ENCODE measurements at places on chromosomes 13 and 19.

DNA sequence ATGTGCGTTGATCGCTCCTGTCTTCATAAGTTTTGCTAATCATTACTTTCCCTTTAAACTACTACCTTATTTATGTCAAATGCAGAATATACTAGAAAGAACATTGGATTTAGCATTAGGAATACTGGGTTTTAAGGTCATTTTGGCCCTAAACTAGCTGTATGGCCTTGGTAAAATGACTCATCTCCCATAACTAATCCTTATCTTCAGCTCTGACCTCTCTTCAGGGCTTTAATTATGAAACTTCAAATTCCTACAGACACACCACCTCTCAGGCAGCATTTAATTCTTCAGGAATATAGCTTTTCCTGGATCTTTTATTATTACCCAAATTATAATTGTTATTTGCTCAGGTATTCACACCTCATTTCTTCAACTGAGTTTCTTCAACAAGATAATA lies 121.2 kb downstream of the STARD13 start:
- peak; percentile 38 for DNase-seq

GRCh38 chr13:80312967-80313366 lies 28.0 kb downstream of the SPRY2 start:
- DNase-seq: no peak

DNA sequence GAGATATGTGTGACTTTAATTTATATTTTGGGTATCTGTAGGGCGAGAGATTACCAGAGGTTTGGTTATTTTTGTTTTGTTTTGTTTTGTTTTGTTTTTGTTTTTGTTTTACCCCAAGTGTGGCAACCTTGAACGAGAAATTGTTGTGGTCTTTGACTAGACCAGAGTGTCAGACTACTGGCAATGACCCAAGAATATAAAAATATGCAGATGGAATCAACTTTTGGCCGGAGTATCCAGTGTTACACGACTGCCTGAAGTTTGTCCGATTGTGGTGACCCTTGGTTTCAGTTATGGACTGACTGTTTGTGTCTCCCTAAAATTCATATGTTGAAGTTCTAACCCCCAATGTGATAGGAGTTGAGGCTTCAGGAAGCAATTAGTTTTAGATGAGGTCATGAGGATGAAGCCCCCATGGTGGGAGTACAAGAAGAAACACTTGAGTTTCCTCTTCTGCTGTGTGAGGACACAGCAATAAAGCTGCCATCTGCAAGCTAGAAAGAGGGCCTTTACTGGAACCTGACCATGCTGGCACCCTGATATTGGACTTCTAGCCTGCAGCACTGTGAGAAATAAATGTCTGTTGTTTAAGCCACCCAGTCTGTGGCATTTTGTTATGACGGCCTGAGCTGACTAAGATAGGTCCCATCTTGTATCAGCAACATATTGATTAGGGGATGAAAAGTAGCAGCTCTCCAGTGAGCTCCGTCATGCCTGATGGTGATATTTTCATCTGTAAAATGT lies 261.7 kb downstream of the MTUS2 start:
- DNase-seq: no peak

DNA sequence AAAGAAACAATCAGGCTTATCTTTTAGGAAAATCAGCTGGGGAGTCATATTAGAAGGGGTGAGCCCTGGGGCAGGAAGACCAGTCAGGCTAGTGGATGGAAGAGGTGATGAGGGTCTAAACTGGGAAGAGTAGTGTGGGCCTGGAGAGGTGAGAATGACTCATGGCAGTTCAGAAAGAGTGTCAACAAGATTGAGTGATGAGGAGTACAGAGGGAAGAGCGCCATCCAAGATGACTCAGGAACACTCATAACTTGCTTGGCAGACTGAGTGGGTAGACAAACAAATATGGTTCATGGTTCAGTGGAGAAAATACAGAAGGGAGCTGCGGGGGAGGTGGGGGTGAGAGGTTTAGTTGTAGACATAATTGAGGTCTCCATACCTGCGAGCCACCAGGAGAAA lies 17.3 kb upstream of the CLDN10 start:
- peak; percentile 50 for DNase-seq

DNA sequence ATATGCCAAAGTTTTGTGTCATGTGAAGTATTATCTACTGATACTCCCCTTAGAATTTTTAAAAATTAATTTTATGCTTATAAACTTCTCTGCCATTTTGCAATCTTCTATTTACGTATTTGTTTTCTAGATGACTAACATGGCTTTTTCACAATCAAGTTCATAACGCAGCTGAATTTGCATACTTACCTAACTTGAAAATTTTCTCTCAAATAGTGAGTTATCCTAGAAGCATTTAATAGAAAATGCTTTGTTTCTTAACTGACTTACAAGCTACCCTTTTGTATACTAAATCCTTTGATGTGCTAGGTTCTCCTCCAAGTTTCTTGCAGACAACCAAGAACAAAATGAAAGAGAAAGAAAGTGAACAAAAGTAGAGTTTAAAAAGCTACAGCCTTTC lies 683.5 kb downstream of the LIG4 start:
- no peak for DNase-seq

GRCh38 chr19:55270172-55270942 lies 9.6 kb downstream of the HSPBP1 start:
- no peak for DNase-seq

DNA sequence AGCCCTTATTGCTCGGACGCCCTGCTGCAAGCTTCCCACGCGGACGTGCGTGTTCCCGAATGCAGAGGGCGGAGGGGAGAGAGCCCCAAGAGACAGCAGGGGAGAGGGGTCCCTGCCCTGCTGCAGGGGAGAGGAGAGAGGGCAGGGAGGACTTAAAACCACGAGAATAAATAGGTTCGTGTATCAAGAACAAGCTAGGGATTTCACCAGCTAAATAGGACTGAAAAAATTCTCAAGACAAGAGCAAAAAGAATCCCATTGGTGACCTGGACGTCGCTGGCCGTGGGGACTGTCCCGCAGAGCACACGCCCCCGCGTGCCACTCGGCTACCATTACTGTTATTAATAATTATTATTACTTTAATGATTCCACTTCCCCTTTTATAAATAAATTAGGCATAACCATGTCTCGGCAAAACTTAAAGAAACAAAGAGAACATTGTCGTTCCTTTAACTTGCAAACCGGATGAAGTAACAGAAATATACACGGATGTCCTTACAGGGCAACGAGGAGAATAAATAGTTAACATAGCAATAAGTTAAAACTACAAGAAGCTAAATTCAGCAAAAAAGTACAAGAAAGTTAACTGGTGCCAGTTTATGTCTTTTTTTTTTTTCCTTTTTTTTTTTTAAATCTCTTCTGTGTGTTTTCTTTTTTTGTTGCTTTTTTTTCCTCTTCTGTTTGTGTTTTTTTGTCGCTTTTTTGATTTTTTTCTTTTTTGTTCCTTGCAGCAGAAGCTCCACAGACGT lies 16.6 kb downstream of the PRKCSH start:
- no peak for DNase-seq

DNA sequence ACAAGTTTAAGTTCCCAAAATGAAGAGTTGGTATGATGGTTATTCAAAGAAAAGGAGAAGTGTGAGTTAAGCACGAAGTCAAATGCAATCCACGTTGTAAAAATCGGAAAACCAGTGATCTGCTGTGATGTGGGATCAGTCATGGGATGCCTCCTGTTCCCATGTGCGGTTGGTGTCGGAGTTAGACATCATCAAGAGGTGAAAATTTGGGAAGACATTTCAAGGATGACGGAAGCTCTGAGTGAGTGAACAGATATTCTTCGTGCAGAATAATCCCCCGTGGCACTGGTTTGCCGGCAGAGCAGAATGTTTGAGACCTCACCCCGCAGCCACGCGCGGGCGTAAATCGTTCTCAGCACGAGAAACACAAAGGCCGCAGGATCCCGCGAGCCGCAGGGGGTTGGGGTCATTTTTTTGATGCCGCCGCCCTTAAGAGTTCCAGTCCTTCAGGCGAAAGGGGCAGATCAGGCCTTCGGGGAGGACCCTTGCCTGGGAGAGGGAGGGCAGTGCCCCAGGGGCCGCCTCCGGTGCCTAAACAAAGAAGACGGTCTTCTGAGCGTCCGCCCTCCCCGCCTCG lies 13.7 kb upstream of the SOX1 start:
- DNase-seq: no peak

GRCh38 chr13:73870036-73870741 lies 264.0 kb downstream of the KLF12 start:
- DNase-seq: peak; percentile 89

DNA sequence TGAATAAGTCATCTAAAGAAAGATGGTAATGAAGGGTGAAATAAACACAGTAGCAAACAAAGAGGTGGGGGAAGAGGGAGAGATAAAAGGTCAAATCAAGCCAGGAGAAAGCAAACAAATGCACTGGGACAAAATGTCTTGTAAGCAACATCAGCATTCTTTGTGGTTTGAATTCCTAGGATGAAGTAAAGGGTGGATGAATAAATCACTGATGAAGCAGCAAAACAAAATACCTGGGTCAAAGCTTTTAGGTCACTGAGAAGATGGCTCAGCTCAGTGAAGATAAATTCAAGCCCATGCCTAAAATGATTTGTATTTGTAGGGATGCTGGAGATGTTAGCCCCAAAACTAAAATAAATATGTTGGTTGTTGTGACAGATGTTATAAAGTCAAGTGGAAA lies 86.5 kb upstream of the FBXL3 start:
- peak; percentile 4 for DNase-seq

DNA sequence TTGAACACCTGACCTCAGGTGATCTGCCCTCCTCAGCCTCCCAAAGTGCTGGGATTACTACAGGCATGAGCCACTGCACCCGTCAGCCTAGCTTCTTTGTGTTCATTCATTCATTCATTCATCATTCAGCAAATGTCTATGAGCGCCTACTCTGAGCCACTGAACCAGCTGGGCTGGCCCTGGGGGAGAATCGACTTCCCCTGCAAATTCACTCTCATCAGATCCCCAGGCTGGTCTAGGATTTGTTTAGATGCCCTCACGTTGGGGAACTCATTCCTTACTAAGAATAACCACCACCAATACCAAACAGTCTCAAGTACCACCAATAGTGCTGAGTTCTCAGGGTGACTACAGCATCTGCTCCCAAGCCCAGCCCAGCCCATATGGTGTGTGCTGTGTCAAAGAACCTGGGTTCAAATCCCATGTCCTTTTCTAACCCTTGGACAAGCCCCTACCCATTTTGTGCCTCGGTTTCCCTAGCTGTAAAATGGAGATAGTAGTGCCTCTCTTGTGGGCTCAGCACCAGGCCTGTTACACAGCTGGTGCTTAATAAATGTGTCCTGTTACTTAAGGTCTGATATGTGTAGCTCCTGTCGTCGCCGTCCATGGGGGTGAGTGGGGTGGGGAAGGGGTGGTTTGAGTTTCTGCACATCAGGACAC lies 16.8 kb downstream of the NRTN start:
- no peak for DNase-seq

DNA sequence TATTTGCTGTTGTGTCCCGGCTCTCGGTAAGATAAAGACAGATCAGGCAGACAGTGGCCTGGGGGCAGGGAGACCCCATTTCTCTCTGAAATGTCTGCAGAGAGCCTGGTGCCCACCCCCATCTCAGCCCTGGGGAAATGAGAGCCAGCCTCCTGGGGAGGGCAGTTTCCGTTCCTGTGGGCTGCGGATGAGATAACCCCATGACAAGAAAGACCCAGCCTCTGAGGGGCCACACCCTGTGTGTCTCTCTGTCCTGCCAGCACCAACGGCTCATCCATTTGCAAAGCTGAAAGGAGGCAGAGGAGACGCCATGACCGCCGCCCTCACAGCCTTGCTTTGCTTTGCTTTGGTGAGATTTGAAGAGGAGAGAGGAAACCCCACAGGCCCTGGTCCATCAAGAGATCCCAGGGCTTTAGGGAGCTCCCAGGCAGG lies 28.1 kb upstream of the KIR3DL3 start:
- no peak for DNase-seq

- DNase-seq: peak; percentile 26
Observed at GRCh38 chr13:36685927-36686326, 12.1 kb downstream of the SERTM1 start.

DNA sequence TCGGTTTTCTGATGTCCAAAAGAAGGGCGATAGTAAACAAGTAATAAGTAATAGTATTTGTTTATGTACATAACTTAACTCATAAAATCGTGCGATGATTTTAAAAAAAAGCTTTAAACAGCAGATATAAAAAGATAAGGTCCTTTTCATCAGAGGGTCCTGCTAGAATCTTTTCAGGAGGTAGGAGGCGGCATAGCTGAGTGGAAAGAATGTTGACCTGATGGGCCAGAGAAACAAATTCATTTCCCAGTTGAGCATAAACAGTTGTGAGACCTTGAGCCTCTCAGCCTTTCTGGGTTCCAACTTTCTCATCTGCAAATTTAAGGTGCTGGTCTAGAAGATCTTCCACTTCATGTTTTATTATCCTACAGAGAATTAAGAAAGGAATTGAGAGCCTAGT lies 173.5 kb downstream of the LACC1 start:
- DNase-seq: no peak

GRCh38 chr13:22357132-22357531 lies 686.3 kb downstream of the FGF9 start:
- no peak for DNase-seq

GRCh38 chr13:43816401-43816889 lies 29.7 kb upstream of the ENOX1 start:
- no peak for DNase-seq

DNA sequence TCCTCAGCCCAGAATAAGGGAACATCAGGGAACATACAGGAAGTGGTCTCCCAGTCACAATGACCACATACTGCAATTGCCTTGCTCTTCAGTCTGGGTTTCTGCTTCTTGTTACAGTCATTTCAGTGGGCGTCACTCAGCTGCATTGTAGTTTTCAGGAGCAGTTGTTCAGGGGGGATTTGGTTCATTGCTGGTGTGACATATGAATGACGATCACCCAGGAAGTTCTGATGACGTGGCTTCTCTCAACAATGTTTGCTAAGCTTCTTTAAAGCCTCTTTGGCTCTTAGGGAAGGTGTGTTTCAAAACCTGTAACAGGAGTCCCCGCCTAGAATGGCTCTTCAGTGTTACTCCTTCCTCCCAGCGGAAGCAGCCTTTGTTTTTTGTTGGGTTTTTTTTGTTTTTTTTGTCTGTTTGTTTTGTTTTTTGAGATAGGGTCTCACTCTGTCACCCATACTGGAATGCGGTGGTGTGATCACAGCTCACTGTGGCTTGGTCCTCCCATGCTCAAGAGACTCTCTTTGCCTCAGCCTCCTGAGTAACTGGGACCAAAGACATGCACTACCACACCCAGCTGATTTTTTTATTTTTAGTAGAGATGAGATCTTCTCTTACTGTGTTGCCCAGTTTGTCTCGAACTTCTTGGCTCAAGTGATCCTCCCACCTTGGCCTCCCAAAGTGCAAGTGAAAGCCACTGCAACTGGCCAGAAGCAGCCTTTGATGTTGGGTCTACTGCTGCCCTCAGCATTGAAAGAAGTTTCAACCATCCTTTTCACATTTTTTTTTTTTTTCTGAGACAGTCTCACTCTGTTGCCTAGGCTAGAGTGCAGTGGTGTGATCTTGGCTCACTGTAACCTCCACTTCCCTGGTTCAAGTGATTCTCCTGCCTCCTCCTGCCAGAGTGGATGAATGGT lies 1.4 kb upstream of the SCEL start:
- no peak for DNase-seq

DNA sequence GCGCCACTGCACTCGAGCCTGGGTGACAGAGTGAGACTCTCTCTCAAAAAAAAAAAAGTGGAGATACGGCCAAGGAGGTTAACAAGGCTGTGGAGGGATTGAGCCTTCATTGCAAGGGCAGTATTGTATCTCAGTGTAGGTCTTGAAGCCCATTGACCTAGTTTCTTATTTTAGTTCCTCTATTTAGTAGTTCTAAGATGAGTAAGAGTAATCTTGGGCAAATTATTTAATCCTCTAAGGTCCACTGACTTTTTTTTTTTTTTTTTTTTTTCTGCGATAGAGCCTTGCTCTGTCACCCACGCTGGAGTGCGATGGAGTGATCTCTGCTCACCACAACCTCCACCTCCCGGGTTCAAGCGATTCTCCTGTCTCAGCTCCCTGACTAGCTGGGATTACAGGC lies 14.3 kb upstream of the ILF3 start:
- DNase-seq: no peak
